ENCODE measurements at places on chromosomes 6 and 20.

- DNase-seq = no peak
Observed at GRCh38 chr6:44576132-44576631, 188.7 kb downstream of the CDC5L start.

GRCh38 chr6:112562301-112563231 lies 215.4 kb downstream of the RFPL4B start:
- DNase-seq = no peak

- no peak for DNase-seq
Observed at GRCh38 chr20:47252879-47253307, 103.6 kb downstream of the ZMYND8 start.

DNA sequence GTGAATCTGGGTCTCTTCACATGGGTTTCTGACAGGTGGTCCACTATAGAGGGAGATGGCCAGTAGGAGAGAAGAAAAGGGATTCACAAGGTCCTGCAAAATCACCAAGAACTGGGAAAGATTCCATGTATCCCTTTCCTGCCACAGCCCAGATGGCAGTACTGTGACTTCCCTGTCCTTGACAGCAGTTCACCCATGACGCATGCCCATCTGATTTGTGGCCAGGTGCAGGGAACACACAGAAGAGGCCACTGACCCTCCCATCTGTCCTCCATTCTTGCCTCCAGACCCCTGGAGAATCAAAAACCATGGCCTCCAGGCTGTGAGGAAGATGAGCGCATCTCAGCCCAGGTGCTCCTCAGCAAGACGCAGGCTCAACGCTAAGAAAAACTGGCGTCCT lies 183.1 kb upstream of the RREB1 start:
- DNase-seq = no peak

DNA sequence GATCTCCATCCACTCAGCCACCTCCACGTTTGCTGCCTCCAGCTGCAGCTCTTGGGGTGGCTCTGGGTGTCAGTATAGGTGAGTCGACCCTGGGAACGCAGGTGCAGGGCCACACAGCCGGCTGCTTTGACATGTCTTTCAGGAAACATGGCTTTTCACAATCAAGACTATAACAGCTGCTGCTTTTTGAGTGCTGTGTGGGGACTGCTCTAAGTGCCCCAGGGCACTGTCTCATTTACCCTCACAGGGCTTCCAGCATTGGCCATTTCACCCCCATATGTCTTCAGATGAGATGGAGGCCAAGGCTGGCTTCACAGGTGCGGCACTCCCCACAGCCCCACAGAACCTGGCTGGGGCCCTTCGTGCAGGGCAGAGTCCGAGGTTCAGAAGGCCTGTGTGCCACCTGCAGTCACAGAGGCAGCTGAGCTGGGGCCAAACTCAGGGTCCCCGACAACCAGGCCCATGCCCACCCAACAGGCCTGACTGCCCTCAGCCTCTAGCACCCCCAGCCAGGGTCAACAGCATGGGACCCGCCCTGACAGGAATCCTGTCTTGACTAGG lies 14.9 kb upstream of the CST7 start:
- DNase-seq = no peak

DNA sequence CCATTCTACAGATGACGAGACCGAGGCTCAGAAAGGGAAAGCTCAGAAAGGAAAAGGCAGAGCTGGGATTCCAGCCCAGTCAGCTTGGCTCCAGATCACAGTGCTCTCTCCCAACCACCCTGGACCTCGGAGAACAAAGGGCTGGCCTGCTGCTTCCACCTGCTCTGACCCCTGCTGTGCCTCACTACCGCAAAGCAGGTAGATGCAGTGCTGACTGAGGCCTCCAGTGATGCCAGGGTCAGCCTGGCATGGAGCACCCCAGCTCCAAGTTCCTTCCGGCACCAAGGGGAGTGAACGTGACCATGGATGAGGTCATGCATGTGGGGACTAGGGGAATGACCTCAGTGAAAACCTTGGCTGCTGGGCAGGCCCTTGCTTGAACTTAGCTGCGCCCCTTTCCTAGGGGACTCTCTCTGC lies 20.7 kb upstream of the TLDC2 start:
- no peak for DNase-seq

- no peak for DNase-seq
Observed at GRCh38 chr6:136251394-136251793, 1.3 kb upstream of the MTFR2 start.

DNA sequence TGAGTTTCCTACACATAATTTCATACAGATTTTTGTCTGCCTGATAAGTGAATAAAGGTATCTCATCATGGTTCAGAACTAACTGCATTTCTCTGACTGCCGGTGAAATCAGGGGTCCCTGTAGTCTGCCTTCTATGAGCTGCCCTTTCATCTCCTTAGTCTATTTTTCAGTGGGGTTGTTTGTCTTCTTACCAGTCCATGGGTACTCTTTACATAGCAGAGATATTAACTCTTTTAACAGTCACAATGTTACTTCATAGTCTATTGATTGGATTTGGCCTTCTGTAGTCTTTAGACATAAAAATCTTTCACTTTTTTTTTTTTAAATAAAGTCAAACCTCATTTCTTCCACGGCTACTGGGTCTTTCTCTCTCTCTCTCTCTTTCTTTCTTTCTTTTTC lies 79.8 kb downstream of the RALGAPA2 start:
- DNase-seq = no peak

GRCh38 chr6:129730477-129731165 lies 20.6 kb upstream of the ARHGAP18 start:
- DNase-seq = no peak

DNA sequence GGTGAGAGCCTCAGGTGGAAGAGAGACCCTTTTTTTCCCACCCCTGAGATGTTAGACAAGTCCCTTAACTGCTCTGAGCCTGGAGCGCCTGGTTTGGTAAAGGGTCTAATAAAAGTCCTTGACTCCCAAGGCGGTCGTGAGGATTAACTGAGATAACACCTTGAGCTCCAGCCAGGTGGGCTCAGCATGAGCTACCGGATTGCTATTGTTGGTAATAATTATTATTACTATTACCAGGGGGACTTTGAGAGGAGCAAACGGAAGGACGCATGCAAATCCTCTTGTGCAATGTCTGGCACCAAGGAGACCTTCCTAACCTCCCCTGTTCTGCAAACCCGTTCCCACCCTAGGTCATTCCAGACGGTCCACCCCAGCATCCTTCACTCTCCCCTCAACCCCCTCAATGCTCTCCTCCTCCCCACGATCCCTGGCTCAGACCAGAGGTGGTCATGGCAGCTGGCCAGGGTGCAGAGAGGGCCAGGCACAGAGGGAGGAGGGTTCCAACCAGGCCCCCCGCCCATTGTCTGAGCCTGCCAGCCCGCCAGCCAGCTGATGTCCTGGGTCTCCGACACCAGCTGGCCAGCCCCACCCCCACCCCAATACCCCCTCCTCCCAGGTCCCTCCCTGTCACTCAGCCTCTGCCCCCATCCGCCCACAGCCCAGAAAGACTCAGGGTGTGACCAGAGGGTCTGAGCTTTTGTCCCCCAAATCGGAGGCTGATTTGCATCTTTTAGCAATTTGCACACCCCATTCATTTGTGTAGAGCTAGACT lies 14.3 kb upstream of the CBFA2T2 start:
- DNase-seq = no peak

DNA sequence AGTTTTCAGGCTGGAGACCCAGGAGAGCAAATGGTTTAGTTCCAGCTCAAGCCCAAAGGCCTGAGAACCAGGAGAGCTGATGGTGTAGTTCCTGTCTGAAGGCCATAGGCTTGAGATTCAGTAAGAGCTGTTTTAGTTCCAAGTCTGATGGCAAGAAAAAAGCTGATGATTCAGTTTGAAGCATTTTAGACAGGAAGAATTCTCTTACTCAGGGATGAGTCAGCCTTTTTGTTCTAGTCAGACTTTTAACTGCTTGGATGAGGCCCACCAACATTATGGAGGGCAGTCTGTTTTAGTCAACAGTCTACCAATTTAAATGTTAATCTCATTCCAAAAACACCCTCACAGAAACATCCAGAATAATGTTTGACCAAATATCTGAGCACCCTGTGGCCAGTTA lies 2.5 kb downstream of the ZSCAN26 start:
- DNase-seq = no peak

GRCh38 chr20:53074811-53075314 lies 102.7 kb downstream of the TSHZ2 start:
- DNase-seq = no peak

- no peak for DNase-seq
Observed at GRCh38 chr6:119138906-119139541, 60.6 kb upstream of the FAM184A start.

GRCh38 chr20:19048995-19049501 lies 163.4 kb upstream of the SLC24A3 start:
- no peak for DNase-seq

DNA sequence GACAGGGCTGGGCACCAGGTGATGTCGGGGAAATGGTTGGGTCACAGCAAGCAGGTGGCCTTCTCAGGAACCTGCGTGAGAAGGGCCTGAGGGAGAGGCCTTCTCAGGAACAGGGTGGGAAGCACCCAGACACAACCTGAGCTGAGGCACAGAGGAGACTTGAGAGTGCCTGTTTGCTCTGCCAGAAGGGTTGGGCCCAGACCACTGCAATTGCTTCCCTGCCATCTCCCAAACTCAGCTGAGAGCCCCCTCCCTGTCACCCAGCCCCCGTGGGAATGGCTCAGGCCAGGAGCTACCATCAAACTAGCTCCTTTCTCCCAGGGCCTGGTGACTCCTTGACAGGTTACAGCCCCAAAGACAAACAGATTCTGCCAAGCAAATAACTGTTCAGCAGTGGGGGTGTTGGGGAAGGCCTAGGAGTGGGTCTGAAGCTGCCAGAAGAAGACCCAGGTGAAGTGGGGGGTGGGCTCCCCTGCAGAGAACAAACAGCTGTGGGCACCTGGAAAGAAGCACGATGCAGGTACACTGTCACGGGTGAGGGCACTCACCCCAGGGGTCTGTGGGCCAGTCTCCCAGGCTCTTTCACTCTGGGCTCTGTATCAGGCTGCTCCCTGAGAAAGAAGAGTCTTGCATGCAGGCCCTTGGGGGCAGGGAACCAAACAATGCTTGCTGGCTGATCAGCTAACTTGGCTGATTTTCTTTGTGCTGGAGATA lies 30.4 kb upstream of the SPDEF start:
- DNase-seq = no peak

DNA sequence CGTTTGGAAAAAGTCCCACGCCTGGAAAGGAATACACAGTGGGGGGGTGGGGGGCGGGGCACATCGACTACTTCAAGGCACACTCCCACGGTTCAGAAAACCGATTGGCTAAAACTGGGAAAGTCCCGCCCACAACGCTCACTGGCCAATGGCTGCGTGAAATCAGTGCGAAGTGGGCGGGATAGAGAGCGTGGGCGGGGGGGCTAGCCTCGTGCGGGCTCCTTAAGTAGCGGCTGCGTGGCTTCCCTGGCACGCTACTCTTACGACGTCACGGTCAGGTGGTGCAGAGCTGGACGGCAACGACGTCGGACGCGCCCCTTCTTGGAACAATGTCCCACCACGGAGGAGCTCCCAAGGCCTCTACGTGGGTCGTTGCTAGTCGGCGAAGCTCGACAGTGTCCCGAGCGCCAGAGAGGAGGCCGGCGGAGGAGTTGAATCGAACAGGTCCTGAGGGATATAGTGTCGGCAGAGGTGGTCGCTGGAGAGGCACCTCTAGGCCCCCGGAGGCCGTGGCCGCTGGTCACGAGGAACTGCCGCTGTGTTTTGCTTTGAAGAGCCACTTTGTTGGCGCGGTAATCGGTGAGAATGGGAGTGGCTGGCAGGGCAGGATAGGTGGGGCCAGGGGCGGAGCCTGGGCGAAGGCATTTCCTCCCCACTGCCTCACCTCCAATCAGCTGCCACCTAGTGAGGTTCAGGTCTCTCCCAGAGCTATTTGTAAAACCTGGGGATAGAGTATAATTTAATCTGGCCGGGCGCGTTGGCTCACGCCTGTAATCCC lies at the start of gene DDX43:
Gene DDX43 (plus strand): TSS at position 252 of the 778 bp plus-strand sequence. CDS start 78 bp downstream, at position 330.
- DNase-seq = no peak

DNA sequence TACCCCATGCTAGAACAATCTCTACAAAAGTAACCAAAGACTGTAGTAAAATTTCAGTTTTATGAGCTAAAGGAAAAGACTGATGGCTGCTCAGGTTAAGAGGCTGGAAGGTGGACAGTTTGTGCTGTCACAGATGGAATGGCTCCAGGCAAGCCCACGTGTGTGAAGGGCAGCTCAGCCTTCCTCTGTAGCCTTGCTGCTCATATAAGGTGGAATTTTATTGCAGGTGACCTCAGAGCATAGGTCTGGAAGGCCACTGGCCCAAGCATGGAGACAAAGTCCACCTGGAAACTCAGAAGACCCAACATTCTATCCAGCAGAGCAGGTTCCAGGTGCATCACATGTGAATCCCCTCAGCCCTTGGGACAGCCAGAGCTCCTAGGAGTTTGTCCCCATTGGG lies 53.6 kb downstream of the KAT14 start:
- DNase-seq = no peak

- no peak for DNase-seq
Observed at GRCh38 chr6:108565091-108565766, 4.5 kb downstream of the FOXO3 start.

DNA sequence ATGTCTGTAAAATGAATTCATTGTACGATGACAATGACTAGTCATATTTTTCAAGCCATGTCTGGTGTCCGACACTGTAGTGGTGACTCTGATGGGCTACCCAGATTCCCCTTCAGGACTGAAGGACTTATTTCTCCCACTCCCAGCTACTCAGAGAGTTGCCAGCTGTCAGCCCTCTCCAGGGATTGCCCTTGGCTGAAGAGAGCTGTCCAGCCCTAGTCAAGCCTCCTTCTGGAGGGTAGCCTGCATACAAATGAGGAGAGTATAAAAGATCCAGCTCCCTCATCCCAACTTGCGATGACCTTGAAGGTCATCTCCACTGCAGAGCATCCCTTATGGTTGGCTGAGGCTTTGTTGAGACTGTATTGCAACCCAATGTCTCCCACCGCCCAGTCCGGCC lies 29.9 kb downstream of the JPH2 start:
- no peak for DNase-seq

- no peak for DNase-seq
Observed at GRCh38 chr20:2213401-2213800, 82.4 kb upstream of the TGM3 start.

- DNase-seq = no peak
Observed at GRCh38 chr6:133016631-133017030, 202.3 kb downstream of the RPS12 start.

All from stimulated activated CD4-positive, alpha-beta T cell treated with anti-CD3 and anti-CD28 coated beads, Interleukin-15, amount 100 ng/mL, for 1 hour (primary cell).